ENCODE measurements at places on chromosomes 12 and 14. TPM values are rescaled to one million over a fixed set of nuclear protein-coding genes. Genes with fewer than 3 reads are reported as not detected.

- no peak for DNase-seq
These were observed 316.1 kb upstream of the TBX3 start for GRCh38 chr12:115000038-115000437.

- DNase-seq, result no peak
These were observed 13.7 kb downstream of the P2RX4 start for GRCh38 chr12:121223292-121224285.

DNA sequence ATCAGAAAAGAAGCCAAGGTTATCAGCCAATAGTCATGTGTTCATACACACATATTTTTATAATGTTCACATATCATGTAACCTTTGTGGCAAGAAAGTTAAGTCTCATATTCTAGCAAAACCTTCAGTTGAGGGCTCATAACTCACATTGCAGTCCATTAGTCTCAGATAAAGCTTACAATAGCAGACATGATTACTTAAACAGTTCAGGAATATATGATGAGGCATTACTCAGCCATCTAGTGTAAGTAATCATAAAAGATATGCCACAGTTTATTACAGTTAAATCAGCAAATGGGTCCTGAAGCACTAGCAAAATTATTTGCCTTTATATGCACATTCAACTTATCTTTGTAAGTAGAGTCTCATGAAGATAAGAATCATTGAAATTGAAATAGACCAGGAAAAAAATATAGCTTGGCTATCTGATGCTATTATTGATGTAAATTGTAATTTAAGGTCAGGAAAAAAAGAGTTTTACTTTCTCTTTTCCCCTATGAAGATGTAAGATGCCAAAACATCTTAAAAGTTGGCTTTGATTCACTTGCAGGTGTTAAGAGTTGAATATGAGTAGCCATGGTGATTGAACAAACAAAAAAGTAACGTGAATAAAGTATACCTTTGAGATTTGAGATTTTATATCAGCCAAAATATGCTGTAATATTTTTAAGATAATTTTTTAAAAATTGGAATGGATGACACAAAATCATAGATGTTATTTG, 537.0 kb downstream of the SLC6A15 start:
- no peak for DNase-seq

GRCh38 chr14:54627540-54628363, 60.8 kb downstream of the SAMD4A start:
- DNase-seq, result no peak

DNA sequence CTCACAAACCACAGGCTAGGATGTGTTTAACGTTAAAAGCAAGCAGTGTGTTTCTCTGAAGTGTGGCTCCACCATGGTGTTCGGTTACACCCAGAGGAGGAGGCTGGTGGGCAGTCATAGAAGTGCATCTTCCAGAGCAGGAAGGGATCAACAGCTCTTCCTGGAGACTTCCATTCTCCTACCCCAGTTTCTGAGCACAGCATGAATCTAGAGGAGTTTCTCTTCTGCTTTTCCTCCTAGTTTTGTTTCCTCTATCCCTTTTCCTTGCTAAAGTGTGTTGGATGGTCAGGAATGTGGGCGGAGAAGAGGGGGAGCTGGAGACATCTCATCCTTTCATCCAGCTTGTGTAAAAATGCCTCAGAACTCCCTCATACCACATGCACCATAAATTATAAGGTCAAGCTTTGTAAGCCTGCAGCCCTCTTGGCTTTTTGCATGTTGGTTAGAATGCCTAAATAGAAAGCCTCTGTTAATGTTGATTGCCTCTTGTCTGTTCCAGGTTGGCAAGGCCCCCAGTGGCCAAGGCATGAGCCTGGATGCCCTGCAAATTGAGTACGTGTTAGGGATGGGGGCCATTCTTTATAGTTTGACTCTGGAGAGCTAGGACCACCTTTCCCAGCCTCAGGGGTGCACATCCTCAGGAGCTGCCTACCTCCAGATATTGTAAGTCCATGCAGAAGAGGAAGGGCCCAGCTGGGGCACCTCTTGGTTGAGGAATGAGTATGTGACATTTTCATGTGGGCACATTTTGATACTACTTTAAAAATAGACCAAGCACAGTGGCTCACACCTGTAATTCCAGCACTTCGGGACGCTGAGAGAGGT, 4.0 kb upstream of the CKAP4 start:
- no peak for DNase-seq

DNA sequence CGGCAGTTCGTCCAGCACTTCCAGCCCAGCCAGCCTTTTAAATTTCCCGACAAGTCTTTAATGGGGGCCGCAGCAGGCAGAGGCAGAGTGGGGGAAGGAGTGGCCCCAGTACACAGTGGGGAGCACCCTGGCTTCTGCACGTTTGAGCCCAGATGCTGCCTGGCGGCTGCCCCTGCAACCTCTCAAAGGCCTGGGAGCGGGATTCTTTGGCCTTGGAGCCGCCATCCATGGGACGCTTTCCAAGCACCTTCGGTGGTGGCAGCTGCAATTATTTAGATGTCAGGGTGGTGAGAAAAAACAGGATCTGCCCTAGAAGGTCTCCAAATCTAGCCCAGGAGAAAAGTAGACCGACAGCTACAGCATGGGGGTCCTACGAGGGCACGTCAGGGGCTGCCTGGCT, 46.0 kb downstream of the FAM222A start:
- peak; percentile 25 for DNase-seq

DNA sequence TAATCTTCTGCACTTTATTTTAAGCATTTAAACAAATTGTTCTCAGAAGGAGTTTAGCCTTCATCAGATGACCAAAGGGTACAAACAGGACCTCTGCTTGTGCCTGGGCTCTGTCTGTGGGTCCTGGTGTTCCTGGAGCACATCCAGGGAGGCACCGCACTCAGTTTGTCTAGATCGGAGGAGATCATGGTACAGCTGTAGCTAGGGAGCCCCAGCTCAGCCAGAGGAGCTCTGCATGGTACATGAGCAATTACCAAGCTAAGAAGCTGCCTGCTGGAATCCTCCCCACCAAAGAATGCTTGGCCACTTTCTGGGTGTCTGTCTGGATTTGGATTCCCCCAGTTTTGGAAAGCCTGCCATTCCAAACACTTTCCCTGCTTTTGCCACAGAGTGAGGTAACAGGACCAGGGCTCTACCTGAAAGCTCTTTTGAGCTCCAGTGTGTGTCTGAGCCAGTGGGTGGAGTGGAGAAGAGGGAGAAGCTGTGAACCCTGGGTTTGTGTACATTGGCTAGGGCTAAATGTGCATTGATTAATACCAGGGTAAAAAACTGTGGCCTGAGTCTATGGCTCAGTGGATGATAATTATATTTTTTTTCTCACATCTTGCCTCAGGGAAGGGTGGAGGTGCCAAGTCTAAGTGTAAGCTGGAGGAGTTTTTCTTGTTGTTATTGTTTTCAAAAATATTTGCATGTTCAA, 163.7 kb upstream of the IGF1 start:
- no peak for DNase-seq

DNA sequence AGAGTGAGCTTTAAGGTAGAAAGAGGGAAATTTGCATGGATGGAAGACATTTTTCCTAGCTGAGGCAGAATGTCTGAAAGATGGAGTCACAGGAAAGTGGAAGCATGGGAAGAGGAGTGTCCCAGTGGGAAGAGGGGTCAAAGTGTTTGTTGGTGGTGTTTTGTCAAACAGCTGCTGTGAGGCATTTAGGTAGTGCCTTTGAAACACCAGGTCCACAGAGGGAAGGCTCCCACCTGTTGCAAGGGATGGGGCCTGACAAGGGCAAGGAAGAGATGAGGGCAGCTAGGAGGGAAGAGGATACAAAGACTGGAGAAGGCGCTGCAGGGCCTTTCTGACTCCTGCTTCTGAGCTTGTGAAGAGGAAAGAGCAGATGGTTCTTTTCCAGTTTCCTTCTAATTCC, 91.8 kb upstream of the CISTR start:
- DNase-seq, result no peak

GRCh38 chr12:130353081-130353480, 15.4 kb downstream of the PIWIL1 start:
- no peak for DNase-seq

DNA sequence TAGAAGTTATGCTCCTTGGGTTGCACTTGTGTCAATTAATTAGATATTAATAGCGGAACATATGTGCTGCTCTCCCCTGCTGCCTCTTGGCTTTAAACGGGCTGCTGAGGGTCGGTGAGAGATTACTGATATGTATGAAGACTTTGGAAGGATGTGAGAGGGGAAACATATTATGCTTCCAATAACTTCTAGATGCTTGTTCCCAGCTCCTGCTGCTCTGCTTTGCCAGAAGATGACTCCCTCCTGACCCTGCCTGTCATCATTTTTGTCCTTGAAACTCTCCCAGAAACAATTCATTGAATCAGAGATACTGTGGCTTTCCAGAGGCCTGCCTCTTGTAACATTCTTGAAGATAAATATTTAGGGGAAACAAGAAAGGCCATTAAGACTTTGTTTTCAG, 300.1 kb upstream of the STXBP6 start:
- no peak for DNase-seq

GRCh38 chr12:113271853-113272561, 50.7 kb downstream of the TPCN1 start:
- DNase-seq, result peak; percentile 79

GRCh38 chr14:39268393-39268792, 34.7 kb downstream of the MIA2 start:
- DNase-seq, result no peak

DNA sequence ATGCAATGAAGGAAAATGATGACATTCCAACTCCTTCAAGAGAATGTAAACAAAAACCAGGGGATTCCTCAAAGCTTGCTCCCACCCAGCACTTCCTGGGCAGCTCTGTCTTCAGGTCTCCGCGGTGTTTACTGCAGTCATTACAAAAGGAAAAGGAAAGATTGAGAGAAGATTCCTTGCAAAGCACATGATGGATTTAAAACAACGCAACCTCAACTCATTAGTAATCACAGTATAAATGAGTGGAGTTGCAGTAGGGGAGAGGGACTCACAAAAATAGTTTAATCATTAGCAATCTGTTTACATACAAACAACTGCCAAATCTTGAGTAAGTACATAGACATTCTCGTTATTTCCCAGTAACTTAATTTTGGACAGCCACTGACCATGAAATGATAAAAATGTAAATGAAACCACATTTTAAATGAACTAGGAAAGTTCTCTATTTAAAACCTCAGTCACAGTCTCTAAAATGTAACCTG, 49.7 kb upstream of the OVCH1 start:
- no peak for DNase-seq

DNA sequence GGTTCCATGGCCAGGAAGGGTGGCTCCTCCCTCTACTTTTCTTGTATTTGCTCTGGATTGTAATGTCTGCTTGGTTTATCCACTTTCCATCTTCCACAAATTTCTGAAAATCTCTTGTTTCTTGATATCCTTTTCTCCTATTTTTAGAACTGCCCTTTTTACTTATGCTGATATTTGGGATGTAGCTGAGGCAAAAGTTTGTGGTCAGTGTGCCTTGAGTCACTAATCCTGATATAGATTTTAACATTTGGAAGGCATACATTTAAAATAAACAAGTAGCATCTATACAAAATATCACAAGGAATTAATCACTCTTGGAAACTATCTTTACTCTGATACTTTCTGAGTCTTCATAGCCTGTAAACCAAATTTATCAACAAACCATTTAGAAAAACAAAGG, 11.0 kb downstream of the GRIP1 start:
- DNase-seq, result no peak

DNA sequence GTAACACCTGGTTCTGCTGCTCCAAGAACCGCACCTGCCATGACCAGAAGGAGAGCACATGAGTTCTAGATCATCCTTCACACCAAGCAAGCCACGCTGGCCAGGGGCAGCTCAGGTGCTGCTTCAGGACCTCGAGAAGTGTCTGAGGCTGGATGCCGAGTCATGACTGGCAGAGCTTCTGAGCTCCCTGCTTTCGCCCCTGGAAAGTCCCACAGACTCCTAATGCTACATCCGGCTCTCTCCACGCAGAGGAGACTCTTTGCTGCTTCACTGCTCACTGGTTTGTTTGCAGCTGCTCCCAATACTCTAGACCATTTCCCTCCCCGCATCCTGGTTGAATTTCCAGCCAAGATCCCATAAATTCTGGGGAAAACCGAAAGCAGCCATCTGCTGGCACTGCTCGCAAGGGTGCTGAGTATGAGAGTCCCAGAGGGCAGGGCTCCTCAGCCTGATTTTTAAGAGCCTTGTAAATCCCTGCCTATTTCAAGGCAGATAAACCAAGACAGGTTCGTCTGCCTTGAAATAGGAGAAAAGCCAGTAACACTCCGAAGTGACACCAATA, 1.4 kb downstream of the KRT2 start:
- DNase-seq, result no peak

DNA sequence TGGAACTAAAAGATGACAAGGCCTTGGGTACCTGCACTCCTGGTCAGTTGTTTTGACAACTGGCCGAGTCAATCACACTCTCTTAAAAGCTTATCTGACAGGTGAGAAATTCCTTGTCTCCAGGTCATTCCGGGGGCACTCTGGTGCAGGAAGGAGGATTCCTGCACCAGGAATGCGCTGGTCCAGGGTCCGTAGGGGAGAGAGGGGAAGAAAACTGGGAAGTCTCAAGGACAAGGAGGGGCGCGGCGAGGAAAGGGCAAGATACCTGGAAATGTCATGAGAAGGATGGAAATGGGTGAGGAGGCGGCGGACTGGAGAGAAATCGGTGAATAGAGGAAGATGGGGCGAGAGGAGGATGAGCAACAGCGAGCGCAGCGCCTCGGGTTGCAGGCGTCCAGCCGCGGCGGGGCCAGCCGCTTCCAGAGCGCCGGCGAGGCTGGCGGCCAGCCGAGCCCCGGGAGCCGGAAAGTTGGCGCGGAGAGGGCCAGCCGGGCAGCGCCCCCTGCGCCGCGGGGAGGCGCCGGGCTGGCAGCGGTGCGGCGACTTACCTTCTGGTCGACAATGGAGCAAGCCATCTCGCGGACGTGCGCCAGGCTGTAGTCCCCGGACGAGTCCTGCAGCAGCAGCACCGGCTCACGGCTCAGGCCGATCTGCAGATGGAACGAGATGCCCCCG, 809 bp downstream of the PRKD1 start:
- DNase-seq, result peak; percentile 66

The WNK1 gene
- 206 TPM for total RNA-seq

The CYP27B1 gene
- total RNA-seq, result 1.1 TPM

The SLC5A8 gene
- total RNA-seq, result 1.3 TPM

The NGB gene
- not detected for total RNA-seq

The MIP gene
- total RNA-seq, result not detected

The NPFF gene
- not detected for total RNA-seq

All from lower lobe of right lung (tissue), 2 donors.